ENCODE measurements at places on chromosomes 6 and 20.

GRCh38 chr6:35330541-35331119, 11.7 kb upstream of the PPARD start:
- no peak for DNase-seq

DNA sequence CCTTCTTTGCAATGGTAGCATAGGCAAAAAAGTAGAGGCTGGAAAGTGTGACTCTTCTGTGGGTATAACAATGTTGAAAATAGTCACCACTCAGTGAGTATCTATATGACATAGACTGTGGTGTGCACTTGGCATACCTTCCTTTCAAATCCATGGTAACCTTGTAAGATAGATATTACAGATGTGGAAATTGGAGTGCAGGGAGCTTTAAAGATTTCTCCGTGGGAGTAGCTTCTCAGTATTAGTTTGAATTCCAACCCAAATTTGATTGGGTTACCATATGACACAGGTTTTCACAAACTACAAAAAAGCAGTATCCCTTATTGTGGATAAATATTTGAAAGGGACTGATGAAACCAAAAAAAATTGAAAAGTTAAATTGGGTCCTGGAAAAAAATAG, 163.8 kb downstream of the CLVS2 start:
- no peak for DNase-seq

DNA sequence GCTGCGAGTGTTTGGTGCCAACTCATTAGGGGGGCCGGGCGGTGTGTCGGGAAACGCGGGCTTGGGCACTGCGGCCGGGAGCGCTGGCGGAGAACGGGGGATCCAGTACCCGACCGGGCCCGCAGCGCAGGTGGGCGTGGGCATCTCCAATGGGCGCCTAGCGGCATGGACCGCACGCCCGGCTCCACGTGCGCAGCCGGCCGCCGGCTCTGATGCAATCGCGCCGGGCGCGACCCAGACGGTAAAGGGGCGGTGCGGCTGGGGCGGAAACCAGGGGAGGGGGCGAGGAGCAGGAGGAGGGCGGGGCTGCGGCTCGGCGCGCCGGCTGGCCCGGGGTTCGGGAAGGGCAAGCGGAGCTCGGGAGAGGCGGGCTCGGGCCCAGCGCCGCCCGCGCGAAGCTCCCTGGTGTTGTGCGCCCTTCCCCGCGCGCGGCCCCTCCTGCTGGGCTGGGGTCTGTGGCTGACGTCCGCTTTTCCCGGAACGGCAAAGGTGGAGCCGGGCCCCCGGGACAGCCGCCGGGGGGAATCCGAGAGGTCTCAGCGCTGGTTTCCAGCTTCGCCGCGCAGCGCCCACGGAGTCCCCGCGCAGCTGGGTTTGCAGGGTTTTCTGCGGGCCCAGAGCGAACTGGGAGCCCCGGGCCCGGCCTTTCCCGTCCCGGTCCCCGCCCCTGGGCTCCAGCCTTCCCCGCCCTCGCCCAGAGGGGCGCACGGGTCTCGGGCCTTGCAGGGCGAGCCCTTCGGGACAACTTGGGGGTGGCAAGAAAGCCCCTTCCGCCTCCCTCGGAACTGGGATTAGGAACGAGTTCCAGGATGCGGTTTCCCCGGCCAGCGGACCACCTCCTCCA, 867 bp downstream of the MTHFD1L start:
- DNase-seq = peak; percentile 47

DNA sequence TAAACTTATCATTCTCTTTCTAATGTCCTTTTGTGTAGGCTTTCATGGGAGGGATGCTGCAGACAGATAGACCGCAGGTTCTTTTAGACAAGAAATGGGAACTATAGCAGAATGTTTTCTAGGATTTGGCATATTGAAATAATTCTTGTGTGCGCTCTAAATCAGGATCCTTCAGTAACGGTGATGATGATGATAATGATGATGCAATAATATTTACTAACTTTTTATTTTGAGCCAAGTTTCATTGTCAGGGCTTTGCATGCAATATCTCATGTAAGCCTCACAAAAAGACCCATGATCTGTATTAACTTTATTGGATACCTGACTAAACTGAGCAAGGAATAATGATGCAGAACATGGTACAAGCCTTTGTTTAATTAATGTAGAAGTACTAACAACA, 280.1 kb downstream of the HAO1 start:
- no peak for DNase-seq

- DNase-seq = no peak
Observed at GRCh38 chr6:170404697-170405096, 98.1 kb downstream of the FAM120B start.

- DNase-seq = no peak
Observed at GRCh38 chr20:45823949-45824835, 2.9 kb downstream of the TNNC2 start.

DNA sequence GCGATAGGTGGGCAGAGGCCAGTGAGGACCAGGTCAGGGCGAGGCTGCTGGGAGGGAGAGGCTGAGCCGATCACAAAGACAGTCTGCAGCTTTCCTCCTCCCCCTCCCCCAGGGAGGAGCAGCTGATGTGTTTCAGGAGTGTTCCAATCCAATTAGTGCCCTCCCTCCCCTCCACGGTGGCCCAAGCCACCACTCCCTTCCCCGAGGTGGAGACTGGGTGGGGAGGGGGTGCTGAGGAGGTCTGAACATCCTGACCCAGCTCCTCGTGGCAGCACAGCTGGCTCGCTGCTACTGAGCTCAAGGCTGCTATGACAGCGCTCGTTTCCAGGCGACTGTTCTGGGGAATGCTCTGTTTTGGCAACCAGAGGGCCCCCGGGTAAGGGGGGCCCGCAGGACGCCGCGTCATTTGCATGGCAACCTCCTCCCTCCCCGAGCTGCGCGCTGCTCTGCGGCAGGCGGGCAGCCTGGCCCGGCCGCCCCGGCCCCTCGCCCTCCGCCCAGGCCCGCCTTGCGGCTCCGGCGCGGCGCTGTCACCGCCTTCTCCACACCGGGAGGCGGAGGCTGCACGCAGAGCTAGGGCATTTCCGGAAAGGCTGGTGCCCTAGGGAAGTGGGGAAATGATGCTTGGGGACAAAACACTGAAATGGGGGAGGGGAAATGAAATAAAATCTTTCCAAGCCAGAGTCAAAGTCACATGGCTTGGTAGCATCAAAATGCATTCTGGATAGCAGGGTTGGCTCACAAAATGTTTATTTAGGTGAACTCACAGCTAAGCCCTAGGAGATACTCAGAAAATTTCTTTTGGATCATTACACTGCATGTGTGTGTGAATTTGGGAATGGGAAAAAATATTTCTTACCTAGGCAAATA, 67.4 kb upstream of the PIM1 start:
- DNase-seq = peak; percentile 97

GRCh38 chr6:24522228-24523176, 27.7 kb downstream of the ALDH5A1 start:
- DNase-seq = peak; percentile 66

DNA sequence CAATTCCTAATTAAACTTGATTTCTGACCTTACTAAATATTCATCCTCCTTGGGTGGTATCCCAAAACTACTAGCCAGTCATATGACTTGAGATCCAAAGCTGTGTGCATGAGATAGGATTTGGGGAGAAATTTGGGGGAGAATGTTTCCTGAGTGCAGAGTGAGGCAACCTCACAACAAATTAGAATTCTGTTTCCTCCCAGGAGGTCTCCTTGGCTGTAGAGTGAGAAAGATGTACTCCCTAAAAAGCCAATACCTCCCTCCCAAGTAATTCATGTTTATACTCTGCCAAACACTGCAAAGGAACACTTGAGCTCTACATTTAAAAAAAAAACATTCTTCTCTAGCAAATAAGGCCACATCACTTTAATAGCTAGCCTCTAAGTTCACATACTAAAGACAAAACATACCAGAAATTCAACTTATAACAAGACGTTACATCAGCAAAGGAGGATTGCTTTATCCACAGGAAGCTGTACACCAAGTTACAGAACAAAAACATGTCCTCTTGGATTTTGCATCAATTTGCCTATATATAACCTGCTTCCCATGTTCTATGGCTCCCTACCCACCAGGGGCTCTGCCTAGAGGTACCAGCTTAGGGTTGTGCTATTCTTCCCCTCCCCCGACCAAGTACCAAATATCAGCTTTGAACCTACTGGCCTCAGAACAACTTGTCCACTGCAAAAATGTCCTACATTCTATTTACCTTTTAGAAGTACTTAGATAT, 15.4 kb upstream of the TMEM30A start:
- no peak for DNase-seq

Measured in NCI-H748 treated with DMSO at 0.1 percent for 48 hours (cell line).